SJSA1 (cell line): ENCODE measurements at places on chromosomes 11 and 22.

DNA sequence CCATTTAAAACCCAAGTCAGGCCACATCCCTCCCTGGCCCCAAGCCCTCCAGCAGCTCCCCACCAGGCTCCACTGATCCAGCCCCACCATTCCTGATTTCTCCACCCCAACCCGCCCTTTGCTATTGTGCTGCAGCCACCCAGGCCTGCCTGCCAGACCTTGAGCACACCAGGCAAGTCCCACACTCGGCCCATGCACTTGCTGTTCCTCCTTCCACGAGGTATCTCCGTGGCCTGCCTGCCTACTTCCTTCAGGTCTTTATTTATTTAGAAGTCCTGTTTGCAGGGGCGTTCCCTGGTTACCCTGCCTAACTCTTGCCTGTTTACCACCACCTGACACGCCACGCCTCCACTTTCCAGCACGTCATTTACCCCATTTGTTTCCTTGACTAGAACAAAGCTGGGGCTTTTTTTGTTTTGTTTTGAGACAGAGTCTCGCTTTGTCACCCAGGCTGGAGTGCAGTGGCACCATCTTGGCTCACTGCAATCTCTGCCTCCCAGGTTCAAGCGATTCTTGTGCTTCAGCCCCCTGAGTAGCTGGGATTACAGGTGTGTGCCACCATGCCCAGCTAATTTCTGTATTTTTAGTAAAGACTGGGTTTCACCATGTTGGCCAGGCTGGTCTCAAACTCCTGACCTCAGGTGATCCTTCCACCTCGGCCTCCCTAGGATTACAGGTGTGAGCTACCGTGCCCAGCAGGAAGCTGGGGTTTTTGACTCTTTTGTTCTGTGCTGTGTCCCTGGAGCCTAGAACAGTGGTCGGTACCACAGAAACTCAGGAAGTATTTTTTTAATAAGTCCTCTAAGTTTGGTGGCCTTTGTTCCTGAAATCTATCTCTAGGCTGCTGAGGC lies 6.7 kb downstream of the CENPM start:
- no peak for DNase-seq

DNA sequence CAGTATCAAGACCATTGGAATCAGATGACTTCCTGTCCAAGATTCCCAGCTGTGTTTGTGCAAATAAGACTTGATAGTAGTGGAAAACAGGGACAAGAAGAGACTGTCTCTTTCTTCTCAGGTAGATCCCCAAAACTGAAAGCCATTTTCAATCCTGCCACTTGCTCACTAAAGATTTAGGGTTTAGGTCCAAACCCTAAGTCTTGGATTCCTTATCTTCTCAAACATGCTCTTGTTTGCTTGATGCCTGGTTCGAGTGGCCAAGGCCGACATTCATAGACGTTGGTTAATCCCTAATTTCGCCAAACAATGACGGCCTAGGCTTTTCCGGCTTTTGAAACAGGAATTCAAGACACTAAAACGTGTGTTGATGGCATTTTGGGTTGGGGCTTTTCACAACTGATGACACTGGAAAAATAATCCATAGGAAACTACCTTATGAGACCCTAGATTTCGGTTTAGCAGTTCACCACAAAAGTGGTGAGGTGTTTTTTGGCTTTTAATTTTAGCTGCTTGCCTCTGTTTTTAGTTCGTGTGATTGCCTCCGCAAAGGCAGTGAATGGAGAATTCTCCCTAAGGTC lies 1.0 kb upstream of the GTPBP1 start:
- no peak for DNase-seq

DNA sequence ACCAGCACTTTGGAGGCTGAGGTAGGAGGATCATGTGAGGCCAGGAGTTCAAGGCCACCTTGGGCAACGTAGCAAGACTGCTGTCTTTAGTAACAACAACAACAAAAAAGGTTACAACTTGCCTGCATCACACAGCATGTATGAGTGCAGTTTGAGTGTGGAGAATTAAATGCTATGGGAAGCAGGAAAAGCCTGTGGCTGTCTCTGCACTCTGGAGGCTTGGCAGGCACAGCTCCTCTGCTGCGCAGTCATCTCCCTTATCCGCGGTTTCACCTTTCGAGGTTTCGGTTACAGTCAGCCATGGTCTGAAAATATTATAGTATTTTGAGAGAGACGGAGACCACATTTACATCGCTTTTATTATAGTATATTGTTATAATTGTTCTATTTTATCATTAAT lies 2.9 kb downstream of the MICAL2 start:
- DNase-seq = no peak

DNA sequence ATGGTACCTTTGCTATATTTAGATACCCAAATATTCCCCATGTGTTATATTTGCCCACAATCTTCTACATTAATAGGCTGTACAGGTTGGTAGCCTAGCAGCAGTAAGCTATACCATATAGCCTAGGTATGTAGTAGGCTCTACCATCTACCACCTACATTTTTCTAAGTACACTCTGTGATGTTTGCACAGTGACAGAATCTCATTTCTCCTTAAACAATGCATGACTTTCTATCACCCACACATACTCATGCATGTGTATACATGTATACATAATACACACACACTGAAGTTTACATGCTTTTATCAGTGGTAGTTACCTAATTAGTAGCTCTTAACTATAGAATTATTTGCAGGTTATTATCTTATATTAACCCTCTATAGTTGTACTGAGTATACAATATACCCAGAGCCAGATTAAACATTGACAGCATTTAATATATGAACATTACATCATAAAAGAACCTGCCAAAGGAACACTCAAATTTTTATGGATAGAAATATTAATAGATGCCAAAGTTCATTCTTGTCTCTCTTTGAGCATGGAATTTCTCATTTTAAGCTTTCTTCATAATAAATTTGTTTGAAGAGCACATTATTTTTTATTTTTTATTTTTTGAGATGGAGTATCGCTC lies 51.4 kb downstream of the ELP4 start:
- no peak for DNase-seq

DNA sequence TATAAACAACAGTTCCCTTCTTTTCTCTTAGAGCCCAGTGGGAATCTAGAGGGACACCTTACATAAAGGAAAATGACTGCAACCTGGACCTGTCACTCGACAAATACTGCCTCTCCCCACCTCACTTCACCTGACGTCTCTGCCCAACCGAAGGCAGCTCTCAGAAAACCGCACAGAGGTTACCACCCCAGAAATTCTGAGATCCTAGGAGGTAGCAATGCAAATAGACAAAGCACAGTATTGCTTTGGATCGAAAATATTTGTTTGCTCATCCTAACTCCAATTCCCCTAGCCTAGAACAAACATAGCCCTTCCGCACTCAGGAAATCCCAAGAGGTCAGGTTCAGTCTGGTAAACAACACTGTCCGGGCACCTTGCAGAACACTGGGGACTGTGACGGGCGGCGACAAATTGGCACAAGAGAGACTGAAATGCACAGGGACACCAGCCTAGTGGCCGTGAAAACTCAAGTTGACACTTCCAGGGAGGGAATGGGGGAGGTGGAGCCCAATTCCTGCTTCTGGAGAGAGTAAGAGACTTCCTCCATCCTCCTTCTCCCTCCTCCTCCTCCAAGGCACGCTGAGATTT lies 420 bp upstream of the TRIM44 start:
- no peak for DNase-seq

DNA sequence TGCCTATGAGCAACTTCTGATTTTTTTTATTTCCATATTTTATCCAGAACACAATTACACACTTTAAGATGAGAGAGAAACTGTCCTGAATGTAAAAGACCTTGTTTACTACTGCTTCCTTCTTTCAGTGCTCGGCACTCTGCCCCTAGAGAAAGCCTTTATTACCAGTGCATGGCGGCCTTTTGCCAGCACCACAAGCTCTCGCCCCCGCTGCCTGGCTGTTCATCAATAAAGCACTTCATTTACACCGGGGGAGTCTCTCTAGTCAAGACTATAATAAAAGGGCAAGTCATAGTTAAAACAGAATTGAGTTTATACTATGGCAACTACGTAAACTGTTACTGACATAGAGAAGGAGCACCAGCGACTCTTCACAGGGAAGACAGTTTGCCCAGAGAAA lies 259.5 kb downstream of the CADM1 start:
- no peak for DNase-seq

GRCh38 chr11:37353192-37353591 lies 755.2 kb upstream of the RAG2 start:
- DNase-seq = no peak

GRCh38 chr22:35457729-35458546 lies 58.0 kb downstream of the MCM5 start:
- no peak for DNase-seq

DNA sequence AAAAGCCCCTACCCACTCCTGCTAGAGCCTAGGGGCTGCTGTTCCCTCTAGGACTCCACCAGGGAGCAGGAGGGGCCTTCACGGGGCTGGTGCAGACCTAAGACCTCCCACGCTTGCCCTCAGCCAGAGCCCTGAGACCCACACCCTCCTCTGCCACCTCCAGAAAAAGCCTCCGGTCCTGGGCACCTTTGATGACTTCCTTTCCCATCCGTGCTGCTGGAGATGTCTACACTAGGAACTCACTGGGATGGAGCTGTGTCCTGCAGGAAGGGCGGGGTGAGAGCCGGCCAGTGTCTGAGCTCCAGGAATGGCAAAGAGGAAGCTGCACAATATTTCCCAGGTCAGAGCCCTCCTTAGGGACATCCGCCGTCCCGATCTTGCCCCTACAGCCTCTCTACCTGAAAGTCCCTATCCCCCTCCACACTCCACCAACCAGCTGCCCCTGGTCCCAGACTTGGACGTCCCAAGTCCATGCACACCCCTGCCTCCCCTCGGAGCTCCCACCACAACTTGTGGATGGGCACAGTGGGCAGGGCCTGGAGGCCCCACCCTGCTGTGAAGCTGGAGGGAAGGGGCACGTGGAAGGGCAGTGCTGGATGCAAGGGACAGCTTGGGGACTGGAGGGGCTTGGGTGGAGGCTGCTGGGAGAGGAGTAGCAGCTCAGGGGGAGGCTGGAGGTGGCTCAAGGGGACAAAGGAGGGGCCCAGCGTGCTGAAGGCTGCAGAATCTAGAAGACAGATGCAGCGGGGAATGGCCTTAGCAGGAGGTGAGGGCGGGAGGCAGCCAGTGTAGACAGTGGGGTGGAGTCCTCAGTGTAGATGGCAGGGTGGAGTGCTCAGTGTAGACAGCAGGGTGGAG lies 13.5 kb upstream of the LRP5 start:
- no peak for DNase-seq

DNA sequence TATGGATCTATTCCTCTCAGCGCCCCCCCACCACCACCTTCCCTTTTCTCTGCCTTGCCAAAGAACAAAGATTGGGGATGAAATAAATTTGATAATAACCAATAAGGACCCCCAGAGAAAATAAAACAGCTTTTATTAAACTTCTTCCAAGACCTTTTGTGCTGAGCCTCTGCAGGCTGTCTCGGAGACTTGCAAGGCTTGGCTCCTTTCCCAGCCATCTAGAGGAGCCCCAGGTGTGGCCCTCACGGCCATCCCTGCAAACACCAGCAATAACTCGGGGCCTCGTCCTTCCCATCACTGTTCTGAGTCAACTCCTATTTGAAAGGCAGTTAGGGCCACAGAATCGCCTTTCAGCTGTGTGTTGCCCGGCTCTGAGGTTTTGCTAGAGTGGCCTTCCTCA lies 51.2 kb upstream of the LMO1 start:
- no peak for DNase-seq

DNA sequence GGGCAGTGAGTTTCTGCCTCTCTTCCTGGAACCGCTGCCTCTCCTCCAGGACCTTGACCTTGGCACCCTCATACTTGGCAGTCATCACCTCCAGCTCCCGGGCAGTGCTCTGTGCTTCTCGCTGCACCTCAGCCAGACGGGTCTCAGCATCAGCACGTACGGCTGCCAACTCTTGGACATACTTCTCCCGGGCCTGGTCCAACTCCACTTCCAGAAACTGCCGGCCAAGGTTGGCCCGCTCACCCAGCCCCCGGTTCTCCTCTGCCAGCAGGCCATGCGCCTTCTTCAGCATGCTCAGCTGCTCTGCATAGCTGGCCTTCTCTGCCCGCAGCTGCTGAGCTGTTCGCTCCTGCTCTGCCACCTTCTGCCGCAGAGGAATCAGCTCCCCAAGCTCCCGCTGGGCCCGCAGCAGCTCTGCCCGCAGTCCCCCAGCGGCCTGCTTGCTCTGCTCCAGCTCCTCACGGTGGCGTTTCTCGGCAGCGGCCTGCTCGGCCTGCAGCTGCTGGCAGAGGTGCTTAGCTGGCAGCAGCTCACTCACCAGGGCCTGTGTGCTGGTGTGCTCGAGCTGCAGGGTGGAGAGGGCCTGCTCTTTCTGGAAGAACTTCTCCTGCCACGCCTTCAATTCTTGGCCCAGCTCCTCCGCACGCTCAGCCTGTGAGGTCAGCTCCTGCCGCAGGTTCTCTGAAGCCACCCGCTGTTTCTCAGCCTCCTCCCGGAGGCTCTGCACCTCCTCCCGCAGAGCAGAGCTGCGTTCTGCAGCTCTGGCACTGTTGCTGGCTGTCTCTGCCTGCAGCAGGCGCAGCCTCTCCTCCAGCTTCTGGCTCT lies 14.4 kb downstream of the IL18BP start:
- no peak for DNase-seq

DNA sequence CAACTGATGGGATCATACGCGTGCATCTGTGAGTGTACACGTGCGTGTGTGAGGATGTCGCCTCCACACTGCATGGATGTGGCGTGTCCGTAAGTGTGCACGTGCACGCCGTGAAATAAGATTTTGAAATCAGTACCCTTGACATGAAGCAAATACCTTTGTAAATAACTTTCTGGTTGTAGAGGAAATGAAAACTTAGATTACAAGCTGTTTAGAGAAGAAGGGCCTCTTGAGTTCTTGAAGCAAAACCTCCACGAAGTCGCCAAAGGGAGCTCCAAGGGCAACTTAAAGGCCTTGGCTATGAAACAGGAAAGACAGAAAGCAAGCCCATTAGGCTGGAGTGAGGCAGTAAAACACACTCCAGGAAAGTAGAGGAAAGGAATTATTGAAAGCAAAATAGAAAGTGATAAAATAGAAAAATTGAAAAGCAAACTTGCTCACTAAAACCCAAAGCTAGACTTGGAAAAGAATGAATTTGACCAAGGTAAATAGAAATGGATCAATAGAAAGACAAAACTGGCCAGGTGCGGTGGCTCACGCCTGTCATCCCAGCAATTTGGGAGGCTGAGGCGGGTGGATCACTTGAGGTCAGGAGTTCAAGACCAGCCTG lies 29.7 kb upstream of the TOLLIP start:
- no peak for DNase-seq

DNA sequence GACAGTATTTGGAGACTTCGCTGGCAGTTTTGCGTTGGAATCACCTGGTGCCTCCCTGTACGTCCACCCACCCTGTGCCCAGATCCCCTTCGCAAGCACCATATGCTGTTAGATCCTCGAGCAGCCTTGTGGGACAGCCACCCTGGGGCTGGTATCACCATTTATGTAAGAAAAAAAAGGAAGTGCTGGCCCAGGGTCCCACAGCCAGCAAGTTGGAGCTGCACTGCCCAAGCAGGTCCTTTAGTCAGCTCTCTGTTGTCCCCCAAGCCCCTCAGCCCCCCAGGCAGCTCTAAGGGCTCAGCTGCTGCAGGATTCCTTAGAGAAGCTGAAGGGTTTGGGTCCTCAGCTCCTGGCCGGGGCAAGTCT lies 80.3 kb downstream of the FBLN1 start:
- no peak for DNase-seq

DNA sequence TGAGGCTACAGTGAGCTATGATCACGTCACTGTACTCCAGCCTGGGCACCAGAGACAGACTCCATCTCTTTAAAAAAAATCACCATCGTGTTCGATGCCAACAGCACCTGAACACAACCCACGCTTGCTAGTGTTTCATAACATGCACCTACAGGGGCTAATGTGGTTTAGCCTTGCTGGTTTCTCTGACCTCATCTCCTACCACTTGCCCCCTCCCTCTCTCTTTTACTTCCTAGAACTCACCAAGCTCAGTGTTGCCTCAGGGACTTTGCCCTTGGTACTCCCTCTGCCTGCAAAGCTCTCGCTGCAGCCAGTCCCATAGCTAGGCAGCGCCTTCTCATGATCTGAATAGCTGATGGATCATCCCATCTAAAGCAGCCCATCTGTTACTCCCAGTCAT lies 99.8 kb downstream of the FBXO7 start:
- DNase-seq = no peak
